ENCODE measurements at places on chromosomes 16 and 17. TPM values are rescaled to one million over a fixed set of nuclear protein-coding genes. Genes with fewer than 3 reads are reported as not detected.

- DNase-seq = no peak
Measured at GRCh38 chr17:71682174-71682494, 438.7 kb upstream of the SOX9 start.

RNF112 gene
- 0.07 TPM for total RNA-seq

ZNF174 gene
- 7.9 TPM for total RNA-seq

- no peak for DNase-seq
Measured at GRCh38 chr16:177394-177822, 928 bp downstream of the HBA1 start.

DNA sequence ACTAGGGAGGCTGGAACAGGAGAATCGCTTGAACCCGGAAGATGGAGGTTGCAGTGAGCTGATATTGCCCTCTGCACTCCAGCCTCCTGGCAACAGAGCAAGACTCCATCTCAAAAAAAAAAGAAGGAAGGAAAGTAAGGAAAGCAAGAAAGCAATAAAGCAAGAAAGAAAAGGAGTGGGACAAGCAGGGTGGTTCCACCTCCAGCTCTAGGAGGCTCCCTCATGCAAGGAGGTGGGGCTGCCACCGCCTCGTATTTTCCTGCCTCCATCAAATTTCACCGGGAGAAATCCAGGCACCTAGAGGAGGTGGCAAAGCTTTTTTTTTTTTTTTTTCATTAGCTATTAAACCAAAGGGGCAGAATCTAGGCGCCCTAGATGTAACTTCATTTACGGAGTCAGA, 1.0 kb downstream of the CYB561 start:
- no peak for DNase-seq

GRCh38 chr16:84683691-84684591, 15.9 kb upstream of the USP10 start:
- no peak for DNase-seq

DNA sequence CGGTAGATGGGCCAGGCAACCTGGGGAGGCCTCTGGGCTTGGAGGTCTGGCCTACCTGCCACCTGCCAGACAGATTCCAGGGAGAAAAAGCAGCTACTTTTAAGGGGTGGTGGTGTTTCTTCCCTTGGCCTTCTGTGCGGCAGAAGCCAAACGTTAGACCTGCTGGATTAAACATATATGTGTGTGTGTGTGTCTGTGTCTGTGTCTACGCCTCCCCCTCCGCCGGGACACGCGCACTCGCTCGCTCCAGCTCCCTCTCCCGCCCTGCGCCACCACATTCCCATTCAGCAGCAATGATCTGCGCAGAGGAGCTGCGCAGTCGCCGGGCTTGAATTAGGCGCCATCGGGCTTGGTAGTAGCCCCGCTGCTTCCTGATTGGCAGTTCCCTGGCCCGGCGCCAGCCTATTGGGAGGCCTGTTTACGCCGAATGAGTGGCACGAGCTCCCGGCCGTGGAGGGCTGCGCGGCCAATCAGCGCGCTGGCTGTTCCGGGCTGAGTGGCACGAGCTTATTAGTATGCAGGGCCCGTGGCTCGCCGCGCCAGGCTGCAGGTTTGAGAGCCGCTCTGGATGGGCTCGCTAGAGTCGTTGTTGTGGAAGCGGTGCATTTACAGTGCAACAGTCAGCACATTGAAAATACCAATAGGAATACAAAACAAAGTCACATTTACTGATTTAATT, at the start of gene BAHCC1:
BAHCC1 (plus strand) TSS at position 537 of the 679 bp plus-strand sequence. CDS start 4,283 bp downstream, outside the sequence.
- DNase-seq = peak; percentile 99

Data from pulmonary artery endothelial cell (primary cell).